NCI-H460 (cell line): ENCODE measurements at places on chromosomes 16 and 17. TPM values are rescaled to one million over a fixed set of nuclear protein-coding genes. Genes with fewer than 3 reads are reported as not detected.

The CTRB2 gene
- total RNA-seq: not detected in 2 replicates

The MYH8 gene
- not detected in 2 replicates for total RNA-seq

The CCL4 gene
- total RNA-seq: not detected in 2 replicates

The TVP23A gene
- total RNA-seq: not detected in 2 replicates

The SLC47A2 gene
- total RNA-seq: not detected in 2 replicates
